Endothelial cell of umbilical vein (primary cell): ENCODE measurements at places on chromosomes 11 and 22. TPM values are rescaled to one million over a fixed set of nuclear protein-coding genes. Genes with fewer than 3 reads are reported as not detected.

- no peak overlapping the region for H3K27ac ChIP-seq
- H3K27me3 ChIP-seq = peaks cover 3% of the 10 kb centered on the region
- no peaks in the 10 kb centered on the region for H3K4me1 ChIP-seq
- H3K4me3 ChIP-seq = no peak overlapping the region
- no peaks in the 10 kb centered on the region for H3K36me3 ChIP-seq
- no peak for DNase-seq
Observed at GRCh38 chr11:119625206-119625978, 103.6 kb downstream of the NECTIN1 start.

DNA sequence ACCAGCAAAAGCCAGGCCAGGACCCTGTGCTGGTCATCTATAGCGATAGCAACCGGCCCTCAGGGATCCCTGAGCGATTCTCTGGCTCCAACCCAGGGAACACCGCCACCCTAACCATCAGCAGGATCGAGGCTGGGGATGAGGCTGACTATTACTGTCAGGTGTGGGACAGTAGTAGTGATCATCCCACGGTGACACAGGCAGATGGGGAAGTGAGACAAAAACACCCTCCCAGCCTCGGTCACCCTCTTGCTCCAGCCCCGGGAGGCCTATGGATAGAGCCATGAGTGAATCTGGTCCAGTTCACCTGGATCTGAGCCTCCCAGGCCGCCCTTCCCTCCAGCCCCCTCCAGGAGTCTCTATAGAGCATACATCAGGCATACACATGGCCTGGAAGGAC lies 115.2 kb upstream of the IGLL5 start:
- no peak overlapping the region for H3K27ac ChIP-seq
- no peak overlapping the region for H3K4me3 ChIP-seq
- no peaks in the 10 kb centered on the region for H3K4me1 ChIP-seq
- peaks cover 4% of the 10 kb centered on the region for H3K27me3 ChIP-seq

DNA sequence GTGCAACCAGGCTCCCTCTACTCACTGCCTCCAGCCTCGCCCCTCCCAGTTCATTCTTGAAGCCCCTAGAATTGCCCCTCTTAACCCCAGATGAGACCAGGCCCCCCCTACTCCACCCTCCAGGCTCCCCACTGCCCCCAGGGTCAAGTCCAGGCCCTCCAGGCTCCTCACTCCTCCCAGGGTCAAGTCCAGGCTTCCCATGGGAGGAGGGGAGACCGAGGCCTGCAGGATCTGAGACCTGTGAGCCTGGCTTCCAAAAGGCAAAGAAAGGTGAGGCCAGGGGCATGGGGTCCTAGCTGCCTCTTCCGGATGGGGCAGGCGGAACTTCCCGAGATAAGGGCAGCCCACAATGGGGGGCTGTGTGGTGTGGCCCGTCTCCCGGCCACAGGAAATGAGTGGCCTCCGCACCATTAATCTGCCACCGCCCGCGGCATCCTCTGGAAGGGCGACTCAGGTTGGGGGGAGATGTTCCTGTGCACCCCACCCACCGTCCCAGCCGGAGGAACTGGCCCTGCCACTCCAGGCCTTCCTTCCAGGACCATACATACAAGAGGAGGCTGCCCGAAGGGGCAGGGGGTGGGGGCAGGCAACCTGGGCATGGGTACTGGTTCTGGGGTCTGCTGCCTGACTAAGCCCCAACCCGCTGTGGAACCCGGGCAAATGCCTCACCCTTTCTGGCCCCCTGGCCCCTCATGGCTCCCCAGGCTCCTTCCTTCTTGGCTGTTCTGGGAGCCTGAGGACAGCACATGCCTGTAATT lies 35.1 kb upstream of the WNT11 start:
- peaks cover 10% of the 10 kb centered on the region for H3K4me1 ChIP-seq
- H3K27me3 ChIP-seq = no peaks in the 10 kb centered on the region
- no peak for DNase-seq
- no peak overlapping the region for H3K4me3 ChIP-seq
- no peak overlapping the region for H3K27ac ChIP-seq
- no peaks in the 10 kb centered on the region for H3K36me3 ChIP-seq

- H3K4me1 ChIP-seq = peaks cover 8% of the 10 kb centered on the region
- H3K4me3 ChIP-seq = no peak overlapping the region
- no peak for DNase-seq
- no peaks in the 10 kb centered on the region for H3K36me3 ChIP-seq
- no peak overlapping the region for H3K27ac ChIP-seq
Observed at GRCh38 chr11:88359114-88359513, 21.6 kb upstream of the CTSC start.

TSPAN4 gene
- 199 and 238 TPM in 2 replicates for polyA plus RNA-seq

PLEKHB1 gene
- 0.76 and 0.99 TPM in 2 replicates for polyA plus RNA-seq

OR51A4 gene
- not detected in 2 replicates for polyA plus RNA-seq

SYCE3 gene
- not detected in 2 replicates for polyA plus RNA-seq

PGA4 gene
- 0.15 TPM in 1 of 2 replicates, not detected in the other for polyA plus RNA-seq
